ENCODE measurements at places on chromosomes 5 and 9. TPM values are rescaled to one million over a fixed set of nuclear protein-coding genes. Genes with fewer than 3 reads are reported as not detected.

The PCDHB3 gene
- total RNA-seq: not detected

The C5orf24 gene
- total RNA-seq: 30.3 TPM

The BRINP1 gene
- 0.35 TPM for total RNA-seq

The AQP7 gene
- total RNA-seq: not detected

The EIF4E1B gene
- total RNA-seq: not detected

The SAPCD2 gene
- total RNA-seq: 0.34 TPM

The CD72 gene
- total RNA-seq: 2.2 TPM

The RNF183 gene
- not detected for total RNA-seq

The NR6A1 gene
- 0.23 TPM for total RNA-seq

The CAMLG gene
- 23.9 TPM for total RNA-seq

The CCDC180 gene
- 2.1 TPM for total RNA-seq

The OSMR gene
- 74.9 TPM for total RNA-seq

The GPR150 gene
- 0.26 TPM for total RNA-seq

The CATSPER3 gene
- not detected for total RNA-seq

The PCDHB14 gene
- 0.70 TPM for total RNA-seq

The SNX18 gene
- total RNA-seq: 47.2 TPM

The AMBP gene
- total RNA-seq: not detected

The PTPN3 gene
- total RNA-seq: 0.23 TPM

The ESM1 gene
- not detected for total RNA-seq

The ANXA2R gene
- total RNA-seq: 10.6 TPM

The GLT6D1 gene
- total RNA-seq: not detected

The TNIP1 gene
- total RNA-seq: 52.5 TPM

The PCDHGA1 gene
- total RNA-seq: 0.85 TPM

The MYOZ3 gene
- total RNA-seq: 0.34 TPM

The PCDHGA8 gene
- total RNA-seq: 1.4 TPM

The FCN2 gene
- not detected for total RNA-seq

The FAM153A gene
- total RNA-seq: not detected

The TAF11L10 gene
- not detected for total RNA-seq

The PCDHGA11 gene
- total RNA-seq: 11.7 TPM

The FOXI1 gene
- total RNA-seq: not detected

The NME5 gene
- 1.2 TPM for total RNA-seq

The AK8 gene
- 0.82 TPM for total RNA-seq

The PCDHA10 gene
- total RNA-seq: under 0.01 TPM

The CEL gene
- total RNA-seq: 0.70 TPM

The CKMT2 gene
- not detected for total RNA-seq

The PCDHB4 gene
- 0.94 TPM for total RNA-seq

The FAM78A gene
- total RNA-seq: 2.0 TPM

The FAM221B gene
- not detected for total RNA-seq

The PCDHB9 gene
- total RNA-seq: 0.43 TPM

The PCDHB2 gene
- 0.09 TPM for total RNA-seq

The KIF27 gene
- total RNA-seq: 4.9 TPM

The CNTNAP3 gene
- total RNA-seq: 2.8 TPM

The CARD9 gene
- 4.3 TPM for total RNA-seq

The NKD2 gene
- 0.09 TPM for total RNA-seq

The RASGEF1C gene
- 0.35 TPM for total RNA-seq

The ALDOB gene
- total RNA-seq: not detected

The TNPO1 gene
- 97.5 TPM for total RNA-seq

The ITGA1 gene
- 34.0 TPM for total RNA-seq

The HTR4 gene
- total RNA-seq: not detected

The IRX1 gene
- total RNA-seq: 0.47 TPM

The CAVIN4 gene
- total RNA-seq: 1.2 TPM

The TNFSF15 gene
- total RNA-seq: 0.26 TPM

The NRG2 gene
- 0.12 TPM for total RNA-seq

The CXCL14 gene
- total RNA-seq: not detected
